Tibial nerve (tissue), 4 donors: ENCODE measurements at places on chromosomes 16 and 17. TPM values are rescaled to one million over a fixed set of nuclear protein-coding genes. Genes with fewer than 3 reads are reported as not detected.

DNA sequence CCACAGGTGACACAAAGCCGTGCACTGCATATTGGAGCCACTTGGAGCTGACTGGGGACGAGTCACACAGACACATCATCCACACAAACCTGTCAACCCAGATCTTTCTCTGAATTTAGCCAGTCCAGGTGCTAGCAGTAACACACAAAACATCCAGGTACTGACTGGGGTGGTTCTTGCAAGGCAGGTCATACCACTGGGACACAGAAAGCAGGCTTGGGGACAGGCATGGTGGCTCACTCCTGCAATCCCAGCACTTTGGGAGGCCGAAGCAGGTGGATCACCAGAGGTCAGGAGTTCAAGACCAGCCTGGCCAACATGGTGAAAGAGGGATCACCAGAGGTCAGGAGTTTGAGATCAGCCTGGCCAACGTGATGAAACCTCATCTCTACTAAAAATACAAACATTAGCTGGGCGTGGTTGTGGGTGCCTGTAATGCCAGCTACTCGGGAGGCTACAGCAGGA is 14.9 kb downstream of the ENPP7 start:
- no peak for DNase-seq

Gene OMG
- total RNA-seq = not detected

Gene C17orf67
- total RNA-seq = 2.6 TPM

Gene TRPV2
- total RNA-seq = 19.9 TPM
